ENCODE measurements at places on chromosomes 12 and 14.

- DNase-seq: no peak
Observed at GRCh38 chr12:84492351-84492883, 420.2 kb downstream of the SLC6A15 start.

- no peak for DNase-seq
Observed at GRCh38 chr12:89959179-89959578, 250.5 kb upstream of the ATP2B1 start.

- no peak for DNase-seq
Observed at GRCh38 chr14:102442241-102443211, 67.0 kb downstream of the ANKRD9 start.

GRCh38 chr12:12349711-12350665 lies at the start of gene MANSC1:
MANSC1 (minus strand) TSS chr12:12350242; CDS start chr12:12343314, 6,928 bp downstream.
- DNase-seq: peak; percentile 77

- no peak for DNase-seq
Observed at GRCh38 chr12:1575408-1576401, 18.7 kb downstream of the FBXL14 start.

GRCh38 chr14:32013083-32013482 lies 64.0 kb upstream of the ARHGAP5 start:
- DNase-seq: no peak

- DNase-seq: no peak
Observed at GRCh38 chr14:29558516-29558915, 369.1 kb downstream of the PRKD1 start.

- no peak for DNase-seq
Observed at GRCh38 chr14:90593254-90594040, 196.6 kb downstream of the CALM1 start.

GRCh38 chr12:53320352-53321195 lies 836 bp downstream of the AAAS start:
- no peak for DNase-seq

- DNase-seq: no peak
Observed at GRCh38 chr14:91872011-91872501, 4.7 kb upstream of the TC2N start.

DNA sequence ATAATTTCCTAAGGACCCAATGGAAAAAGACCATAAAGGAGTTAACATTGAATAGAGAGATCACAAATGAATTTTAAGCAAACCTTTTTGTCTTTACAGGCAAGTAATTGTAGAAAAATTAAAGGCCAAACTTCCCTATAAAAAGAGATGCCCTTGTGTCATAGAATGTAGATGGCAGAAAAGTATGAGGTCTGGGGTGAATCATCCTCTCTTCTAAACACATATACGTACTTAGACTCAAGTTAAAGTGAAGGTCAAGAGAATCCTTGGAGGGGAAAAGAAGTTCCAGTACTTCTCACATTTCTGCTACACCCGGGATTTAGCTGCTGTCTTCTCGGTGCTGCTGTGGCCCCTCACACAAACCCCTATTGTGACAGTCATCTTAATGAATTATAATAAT lies 116.2 kb upstream of the ARID2 start:
- no peak for DNase-seq

GRCh38 chr12:89544022-89544421 lies 18.2 kb upstream of the POC1B start:
- no peak for DNase-seq

DNA sequence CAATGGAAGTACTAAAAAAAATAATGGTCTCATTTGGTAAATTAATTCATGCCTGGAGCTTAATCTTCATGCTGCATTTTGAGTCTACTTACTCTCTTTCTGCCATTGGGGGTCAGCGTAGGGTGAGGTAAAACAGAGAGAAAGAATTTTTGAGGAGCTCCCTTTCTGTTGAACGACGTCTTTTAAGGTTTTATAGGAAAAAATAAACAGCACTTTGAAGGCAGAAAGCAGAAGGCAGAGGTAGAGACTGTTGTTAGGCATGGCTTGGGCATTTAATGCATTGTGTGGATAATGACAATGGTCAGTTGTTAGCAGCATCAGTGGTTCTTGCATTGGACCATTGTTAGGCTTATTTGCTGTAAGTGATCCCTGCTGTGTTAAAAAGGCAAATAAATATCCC lies 557.2 kb upstream of the STXBP6 start:
- peak; percentile 72 for DNase-seq

DNA sequence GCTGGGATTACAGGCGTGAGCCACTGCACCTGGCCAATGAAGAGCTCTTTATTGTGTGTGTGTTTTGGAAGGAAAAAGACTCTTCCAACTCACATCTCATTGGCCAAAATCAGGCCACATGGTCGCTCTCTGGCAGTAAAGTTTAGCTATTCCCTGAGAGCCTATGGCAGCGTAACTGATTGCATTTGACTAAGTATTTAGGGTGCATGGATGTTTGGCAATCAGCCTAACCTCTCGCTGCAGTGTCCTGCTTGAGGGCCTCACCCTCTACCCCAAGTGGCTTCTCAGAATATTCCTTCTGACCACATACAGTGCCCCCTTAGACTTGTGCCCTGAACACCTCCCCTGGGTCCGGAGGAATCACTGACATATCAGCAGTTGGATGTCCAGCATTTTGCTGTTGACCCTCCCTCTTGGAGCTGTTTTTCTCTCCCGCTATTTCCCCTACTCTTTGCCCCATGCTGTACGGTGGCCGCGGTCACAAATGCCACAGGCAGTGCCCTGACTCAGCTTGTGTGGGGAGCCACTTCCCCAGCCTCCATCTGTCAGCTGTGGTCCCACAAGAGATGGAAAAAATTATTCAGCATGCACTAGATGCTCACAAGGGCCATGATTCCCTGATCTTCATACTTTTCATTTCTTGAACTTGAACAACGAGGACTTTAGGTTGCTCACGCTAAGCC lies 9.5 kb downstream of the PHETA1 start:
- no peak for DNase-seq

DNA sequence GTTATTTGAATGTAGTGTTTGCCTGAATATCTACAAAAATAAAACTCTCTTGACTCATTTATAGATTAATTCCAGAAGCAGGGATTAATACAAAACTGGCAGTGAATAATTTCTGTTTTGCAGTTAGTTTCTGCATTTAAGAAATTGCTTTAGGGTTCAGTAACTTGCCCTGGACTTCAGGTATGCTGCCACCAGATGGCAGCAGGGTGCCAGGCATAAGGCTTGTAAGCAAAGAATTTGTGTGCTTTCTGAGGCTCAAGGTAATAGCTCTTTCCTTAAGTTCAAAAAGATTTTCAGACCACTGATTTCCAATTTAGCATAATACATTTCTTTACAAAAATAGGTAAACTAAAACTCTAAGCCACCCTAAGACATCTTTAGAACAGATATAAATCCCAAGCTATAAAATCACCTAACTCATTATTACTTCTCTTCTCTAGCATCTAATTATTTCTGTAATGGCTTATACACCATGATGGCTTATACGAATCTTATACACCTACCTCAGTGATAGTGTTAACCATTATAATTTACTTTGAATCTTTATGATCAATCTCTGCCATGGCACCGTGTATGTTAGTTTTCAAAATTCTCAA lies 398.3 kb downstream of the APAF1 start:
- peak; percentile 84 for DNase-seq

DNA sequence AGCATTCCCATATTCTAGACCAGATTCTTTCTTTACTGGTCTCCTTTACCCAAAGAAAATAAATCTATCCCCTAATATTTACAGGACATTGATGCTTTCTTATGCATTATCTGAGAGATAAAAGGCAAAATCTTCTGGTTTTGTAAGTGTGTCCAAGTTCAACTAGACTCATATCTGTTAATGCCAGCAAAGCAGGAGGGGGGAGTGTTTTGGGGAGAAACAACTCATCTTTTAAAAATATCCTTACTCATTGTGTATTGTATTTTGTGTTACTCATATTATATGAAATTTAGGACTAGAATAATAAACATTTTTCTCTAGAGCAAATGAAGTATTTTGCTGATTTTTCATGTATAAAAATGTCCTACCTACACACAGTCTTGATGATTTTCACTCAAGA lies 54.8 kb downstream of the SAMD4A start:
- no peak for DNase-seq

GRCh38 chr12:115008929-115009328 lies 325.0 kb upstream of the TBX3 start:
- no peak for DNase-seq

- peak; percentile 14 for DNase-seq
Observed at GRCh38 chr14:42719391-42719790, 1112.7 kb downstream of the LRFN5 start.

DNA sequence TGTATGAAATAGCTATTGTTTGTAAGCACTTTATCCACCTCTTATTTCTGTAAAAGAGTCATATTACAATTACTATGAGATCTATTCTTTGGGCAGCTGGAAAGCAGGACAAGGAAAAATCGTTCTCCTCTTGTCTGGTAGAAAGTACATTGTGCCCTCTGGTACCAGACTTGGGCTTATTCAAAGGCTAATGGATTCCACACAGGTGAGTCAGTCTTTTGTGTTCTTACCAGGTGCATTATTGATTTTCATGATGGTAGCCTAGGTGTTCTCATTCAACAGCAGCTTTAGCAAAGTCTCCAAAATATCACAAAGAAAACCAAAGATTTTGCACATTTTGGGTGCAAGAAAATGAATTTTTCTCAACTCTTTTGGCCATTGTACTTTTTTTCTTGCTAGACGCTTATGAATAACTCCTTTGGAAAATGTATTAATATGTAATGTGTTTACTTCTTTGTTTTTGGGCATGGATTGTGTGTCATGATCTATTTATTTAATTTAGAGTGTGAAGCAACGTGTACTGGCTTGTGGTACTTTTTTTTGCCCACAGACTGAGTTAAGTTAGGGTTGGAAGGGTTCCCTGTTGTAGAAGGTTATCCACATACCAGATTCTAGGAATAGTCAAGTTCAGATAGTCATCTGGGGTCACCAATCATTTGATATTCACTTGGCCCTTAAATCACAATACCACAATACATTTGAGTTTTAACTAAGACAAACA lies 26.2 kb downstream of the MNAT1 start:
- DNase-seq: no peak

DNA sequence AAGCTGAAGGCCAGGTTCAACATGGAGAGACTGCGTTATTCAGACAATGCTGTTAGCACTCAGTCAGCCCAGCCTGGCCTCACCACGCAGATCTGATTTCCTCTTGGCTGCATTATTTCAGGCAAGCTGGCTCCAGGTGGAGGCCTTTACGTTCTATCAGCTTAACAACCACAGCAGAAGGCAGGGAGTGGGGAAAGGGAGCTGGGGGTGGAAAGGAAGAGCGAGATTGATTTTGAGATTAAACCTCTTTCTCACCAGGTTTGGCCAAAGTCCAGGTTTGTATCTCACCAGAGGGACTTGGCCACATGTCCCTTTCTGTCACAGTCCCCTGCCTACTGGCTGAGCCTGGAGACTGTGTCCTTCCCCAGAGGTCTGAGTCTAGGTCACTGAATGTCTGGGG lies 543.7 kb upstream of the TMEM132C start:
- peak; percentile 73 for DNase-seq

DNA sequence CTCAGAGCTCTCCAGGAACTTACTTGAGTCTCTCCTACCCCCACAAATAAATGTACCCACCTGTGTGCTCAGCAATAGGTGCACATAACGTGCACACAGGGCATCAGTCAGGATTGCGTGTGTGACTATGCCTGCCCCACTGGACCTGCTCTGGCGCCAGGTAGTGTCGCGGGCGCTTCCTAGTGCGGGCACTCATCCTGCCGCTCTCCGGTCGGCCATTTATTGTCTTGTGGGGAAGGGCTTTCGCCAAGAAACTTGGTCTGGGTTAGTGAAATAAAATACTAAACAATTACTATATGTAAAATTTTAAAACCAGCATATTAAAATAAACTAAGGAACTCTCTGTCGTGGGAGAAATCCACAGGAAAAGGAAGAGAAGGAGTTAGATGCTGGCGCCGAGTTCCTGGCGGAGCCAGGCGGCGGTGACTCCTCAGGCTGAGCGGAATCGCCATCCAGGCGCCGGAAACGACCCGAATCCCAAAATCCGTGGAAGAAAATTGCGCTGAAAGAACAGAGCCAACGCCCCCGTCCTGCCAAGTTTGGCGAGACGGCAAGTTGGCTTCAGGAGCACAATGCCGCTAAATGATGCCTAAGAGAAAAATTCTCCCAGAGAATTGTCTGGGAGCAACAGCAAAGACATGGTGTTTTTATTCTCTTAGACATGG lies 7.9 kb upstream of the HOXC13 start:
- no peak for DNase-seq

DNA sequence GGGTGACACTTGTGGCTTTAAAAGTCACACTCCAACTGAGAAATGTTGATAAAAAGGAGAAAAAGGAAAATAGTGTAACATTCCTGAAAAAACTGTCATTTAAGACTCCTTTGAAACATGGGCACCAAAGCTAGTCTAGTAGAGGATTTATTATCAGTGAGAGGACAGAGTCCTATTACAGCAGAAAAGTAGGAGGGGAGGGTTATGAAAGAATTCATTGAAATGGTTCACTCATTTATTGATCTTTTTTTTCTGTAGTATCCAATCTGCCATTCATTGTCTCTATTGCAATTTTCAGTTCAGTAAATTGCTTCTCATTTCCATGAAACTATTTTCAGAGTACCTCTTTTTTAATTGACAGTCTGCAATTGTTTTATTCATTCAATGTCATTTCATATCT lies 25.4 kb downstream of the PPM1A start:
- DNase-seq: no peak

DNA sequence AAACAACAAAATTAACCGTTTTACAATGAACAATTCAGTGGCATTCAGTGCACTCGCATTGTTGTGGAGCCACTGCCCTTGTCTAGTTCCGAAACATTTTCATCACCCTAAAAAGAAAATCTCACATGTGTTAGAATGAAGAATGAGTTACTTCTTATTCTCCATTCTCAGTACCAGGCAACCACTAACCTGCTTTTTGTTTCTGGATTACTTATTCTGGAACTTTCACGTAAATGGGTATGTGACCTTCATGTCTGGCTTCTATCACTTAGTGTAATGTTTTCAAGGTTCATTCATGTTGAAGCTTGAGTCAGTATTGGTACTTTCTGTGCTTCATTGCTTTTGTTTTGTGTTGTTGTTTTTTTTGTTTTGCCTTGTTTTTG lies 15.6 kb downstream of the RCOR1 start:
- DNase-seq: no peak

GRCh38 chr12:105819549-105819948 lies 319.2 kb downstream of the NUAK1 start:
- peak; percentile 33 for DNase-seq

GRCh38 chr12:50618864-50619609 lies 114.3 kb downstream of the DIP2B start:
- no peak for DNase-seq

GRCh38 chr12:42541965-42542364 lies 47.6 kb downstream of the PRICKLE1 start:
- no peak for DNase-seq

Measured in brain (organoid and tissue), 16 donors.